Pulmonary artery endothelial cell (primary cell): ENCODE measurements at places on chromosomes 7 and 10. TPM values are rescaled to one million over a fixed set of nuclear protein-coding genes. Genes with fewer than 3 reads are reported as not detected.

DNA sequence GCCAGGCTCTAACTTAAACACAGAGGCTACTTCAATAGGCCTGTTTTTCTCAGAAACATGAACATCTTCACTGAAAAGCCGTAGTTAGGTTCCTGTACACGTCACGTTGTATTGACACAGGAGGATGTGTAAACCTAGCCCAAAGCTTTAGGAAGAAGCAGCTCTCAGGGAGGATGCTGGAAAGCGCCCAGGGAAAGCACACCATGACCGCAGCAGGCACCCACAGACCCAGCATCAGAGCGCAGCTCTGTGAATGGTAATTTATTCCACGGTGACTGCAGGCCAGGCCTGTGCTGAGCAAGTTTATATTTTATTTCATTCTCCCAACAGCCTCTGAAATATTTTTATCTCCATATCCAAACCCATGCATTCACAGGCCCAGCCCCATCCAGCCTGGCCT is 51.1 kb downstream of the ASB13 start:
- no peak for DNase-seq

GRCh38 chr10:124614003-124614659 is 130.0 kb downstream of the FAM53B start:
- DNase-seq: no peak

DNA sequence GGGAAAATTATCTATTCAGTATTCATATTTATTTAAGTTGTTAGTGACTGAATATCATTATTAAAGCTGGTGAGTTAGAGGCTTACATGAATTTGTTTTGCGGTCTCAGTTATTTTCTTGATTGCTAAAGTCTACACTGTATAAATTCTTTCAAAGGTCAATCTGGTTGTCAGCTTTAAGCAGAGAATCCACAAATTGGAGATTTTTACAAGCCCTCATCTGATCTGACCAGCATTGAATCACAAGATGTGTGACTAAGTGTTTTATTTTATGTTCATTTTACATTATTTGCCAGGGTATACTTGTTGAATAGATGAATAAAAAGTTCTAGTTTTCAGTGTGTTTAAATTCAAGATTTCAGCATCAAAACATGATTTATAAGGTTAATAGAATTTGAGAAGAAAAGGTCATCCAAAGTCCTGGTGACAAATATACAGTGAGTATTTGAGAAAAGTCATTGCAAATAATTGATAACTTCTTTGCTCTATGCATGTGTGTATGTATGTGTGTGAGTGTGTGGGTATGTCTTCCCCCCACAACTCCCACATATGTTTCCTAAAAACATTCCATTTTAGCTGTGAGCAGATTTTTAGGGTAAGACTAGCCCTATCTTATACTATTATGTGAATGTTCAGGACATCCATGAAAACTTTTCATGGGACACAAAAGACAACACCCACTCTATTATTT is 4.4 kb downstream of the SEMA3A start:
- no peak for DNase-seq

GRCh38 chr10:5813091-5813340 is 218 bp downstream of the GDI2 start:
- DNase-seq: no peak

- DNase-seq: no peak
Measured at GRCh38 chr10:82210331-82210730, 335.3 kb downstream of the NRG3 start.

DNA sequence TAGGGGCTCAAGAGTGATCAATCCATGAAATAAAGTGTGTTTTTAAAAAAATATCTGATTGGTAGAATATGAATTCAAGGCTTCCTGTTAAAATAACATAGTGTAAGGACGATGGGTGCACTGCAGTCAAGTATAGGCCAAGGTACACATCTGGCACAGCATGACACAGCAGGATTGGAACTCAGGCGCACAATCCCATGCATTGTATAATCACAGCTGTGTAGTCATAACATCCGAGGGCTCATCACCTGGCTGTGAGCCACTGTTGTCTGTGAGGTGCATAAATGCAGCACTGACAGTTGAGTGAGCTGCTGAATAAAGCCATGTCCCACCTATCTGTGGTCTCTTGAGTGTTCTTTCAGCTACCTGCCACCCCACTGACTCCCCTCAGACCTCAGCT is 142.3 kb upstream of the HPS1 start:
- DNase-seq: no peak

DNA sequence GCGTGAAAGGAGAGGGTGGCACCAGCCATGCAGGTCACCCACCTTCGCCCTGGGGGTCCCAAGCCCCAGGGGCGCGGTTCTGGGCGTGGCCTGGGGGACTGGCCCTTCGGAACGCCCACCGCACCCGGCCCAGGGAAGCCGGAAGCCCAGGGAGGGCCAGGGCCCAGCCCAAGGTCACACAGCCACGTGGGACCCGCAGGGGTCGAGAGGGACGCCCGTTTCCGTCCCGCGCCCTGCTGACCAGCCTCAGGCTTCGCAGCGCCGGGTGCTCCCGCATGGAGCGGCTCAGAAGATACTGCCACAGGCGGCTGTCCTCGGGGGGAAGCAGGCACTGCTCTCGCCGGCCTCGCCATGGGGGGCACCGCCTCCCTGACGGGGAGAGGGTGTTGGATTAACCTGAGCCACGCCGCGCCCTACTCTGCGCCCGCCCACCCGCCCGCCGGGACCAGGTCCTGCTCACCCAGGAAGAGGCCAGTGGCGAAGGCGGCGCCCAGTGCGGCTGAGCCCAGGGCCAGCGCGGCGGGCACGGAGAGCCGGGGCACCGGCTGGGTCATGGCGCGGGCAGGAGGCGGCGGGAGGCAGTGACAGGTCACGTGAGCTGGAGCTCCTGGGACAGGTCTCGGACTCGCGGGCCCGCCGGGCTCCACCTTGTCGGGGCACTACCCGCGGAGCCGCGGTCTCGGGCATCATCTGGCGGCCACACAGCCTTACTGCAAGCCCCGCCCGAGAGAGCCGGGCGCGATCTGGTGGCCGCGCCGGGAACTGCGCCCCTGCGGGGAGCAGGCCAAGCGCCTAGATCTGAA is at the start of gene COMTD1:
Gene COMTD1, minus strand, starts transcription at position 583 of the 803 bp plus-strand sequence. Its CDS starts 29 bp downstream, at position 554.
- peak; percentile 56 for DNase-seq

The HOXA4 gene
- total RNA-seq: 0.26 and 0.74 TPM in 2 replicates

The RASA4B gene
- total RNA-seq: 1.5 and 2.2 TPM in 2 replicates

- no peak for DNase-seq
Measured at GRCh38 chr7:7553386-7553785, 13.3 kb upstream of the MIOS start.

GRCh38 chr10:98394851-98395440 is 20.0 kb downstream of the PYROXD2 start:
- DNase-seq: no peak

The CTAGE8 gene
- 0.04 and 0.20 TPM in 2 replicates for total RNA-seq

DNA sequence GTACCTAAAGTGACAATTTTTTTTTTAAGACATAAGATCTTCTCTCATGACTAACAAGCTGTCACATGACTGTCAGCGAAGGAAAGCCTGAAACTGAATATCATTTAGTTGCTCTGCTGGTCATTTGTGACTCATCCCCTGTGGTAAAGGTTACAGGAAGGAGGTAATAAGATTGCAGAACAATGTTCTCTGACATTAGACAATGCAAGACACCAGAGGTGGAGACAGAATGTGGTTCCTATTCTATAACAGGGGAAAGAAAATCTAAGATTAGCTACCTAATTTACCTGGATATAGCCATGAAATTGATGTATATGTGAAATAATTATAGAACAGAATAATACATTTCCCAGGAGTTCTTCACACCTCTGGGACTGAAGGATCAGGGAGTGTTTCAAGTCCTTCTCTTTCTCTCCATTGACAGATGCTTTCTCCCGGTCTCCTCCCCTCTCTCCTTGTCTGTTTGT is 47.7 kb downstream of the LRGUK start:
- peak; percentile 36 for DNase-seq

DNA sequence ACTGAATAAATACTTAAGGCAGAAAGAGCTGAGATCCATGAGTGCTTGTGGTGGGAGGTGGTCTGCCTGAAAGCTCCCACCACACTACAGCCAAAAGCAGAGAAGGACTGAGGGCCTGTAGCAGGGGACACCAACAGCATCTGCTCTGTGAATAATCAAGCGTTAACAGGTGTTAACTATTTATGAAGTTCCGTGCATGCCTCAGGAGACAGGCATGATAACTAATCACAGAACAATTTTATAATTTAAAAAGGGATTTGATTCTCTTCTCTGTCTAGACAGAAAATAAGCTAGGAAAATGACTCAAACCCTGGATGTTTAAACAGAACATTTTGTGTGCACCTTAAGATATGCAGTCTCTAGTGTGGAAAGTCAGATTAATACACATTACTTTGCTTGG is 61.5 kb upstream of the GHITM start:
- DNase-seq: no peak

DNA sequence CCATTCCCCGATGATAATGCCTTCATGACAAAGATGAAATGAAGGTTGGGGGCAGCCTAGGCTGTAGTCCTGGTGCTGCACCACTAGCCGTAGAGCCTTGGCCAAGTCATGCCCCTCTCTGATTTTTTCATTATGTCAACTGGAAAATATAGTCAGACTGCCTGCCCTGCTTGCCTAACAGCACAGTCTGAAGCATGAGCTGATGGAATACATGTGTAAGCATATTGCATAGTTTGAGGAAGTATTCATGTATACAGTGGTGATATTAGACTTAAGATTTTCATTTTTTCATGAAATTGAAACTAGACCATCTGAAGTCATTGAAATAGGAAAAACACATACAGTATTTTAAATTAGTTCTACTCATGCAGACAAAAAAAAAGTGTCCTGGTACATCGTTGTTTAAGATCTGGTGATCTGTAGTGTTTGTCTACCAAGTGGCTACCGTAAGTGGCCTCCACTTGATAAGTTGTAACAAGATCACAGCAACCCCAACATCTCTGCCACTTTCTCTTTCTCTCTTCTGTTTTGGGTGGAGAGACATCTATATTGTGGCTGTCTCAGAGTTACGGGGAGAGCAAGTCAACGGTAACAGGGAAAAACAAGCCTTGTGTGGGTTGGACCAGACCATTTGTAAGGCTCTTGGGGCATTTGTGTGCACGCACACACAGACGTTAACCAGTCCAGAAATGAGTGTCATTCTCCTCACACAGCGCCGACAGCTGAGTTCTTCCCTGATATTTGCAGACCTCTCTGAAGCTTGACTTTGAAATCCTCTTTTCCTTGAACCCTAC is 716.6 kb upstream of the GALNT17 start:
- no peak for DNase-seq

DNA sequence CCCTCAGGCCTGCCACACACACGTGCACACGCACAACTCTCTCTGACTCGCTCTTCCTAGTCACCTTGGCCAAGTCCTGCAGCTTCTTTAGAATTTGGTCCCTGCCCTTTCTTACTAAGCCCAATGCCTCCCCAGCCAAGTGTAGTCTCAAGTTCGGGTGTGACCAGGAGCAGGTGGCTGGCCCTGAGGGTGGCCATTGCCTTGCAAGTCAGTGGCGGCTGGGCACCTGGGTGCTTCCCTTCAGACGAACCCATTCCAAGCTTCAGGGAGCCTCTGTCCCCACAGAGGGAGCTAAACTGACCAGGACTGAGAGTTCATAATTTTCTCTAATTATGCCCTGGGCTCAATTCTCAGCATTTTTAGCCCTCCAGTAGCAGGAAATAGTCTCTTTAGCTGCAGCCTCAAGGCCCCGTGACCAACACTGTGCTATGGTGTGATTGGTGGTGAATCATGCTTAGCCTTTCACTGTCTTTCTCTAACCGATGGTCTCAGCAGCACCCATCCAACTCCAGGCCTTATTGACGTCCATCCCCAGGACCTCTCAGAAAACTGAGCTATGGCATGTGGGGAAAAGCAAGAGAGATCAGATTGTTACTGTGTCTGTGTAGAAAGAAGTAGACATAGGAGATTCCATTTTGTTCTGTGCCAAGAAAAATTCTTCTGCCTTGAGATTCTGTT is 34.7 kb upstream of the FXYD4 start:
- DNase-seq: no peak

DNA sequence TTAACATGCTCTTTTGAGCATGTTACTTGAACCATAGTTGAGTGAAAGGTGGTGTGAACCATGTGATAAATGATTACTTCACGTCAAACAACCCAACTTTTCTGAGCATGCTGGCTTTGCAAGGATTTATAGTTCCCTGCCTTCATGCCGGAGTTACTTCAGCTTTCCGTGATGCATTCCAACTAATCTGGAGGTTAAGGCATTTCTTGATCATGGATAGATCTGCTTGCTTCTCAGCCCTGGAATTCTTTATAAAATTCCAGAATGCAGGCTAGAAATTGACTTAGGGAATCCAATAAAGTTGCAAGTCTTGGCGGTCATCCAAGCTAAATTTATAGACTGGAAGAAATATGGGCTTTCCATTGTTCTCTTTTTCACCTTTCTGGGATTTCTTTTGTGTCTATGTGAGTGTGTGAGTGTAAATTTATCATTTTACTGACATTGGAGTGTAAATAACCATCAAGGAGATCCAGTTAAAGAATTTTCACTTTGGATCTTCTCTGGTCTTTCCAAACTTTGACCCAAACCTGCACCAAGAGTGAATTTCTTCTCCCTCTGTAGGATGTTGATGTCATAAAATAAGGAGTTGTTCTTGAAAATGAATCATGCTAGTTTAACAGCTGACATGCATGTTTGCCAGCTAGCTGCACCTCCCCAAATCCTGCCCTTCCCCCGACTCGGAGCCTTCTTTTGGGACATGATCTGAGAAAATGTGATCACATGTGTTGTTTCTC is 289.0 kb downstream of the TWIST1 start:
- no peak for DNase-seq

DNA sequence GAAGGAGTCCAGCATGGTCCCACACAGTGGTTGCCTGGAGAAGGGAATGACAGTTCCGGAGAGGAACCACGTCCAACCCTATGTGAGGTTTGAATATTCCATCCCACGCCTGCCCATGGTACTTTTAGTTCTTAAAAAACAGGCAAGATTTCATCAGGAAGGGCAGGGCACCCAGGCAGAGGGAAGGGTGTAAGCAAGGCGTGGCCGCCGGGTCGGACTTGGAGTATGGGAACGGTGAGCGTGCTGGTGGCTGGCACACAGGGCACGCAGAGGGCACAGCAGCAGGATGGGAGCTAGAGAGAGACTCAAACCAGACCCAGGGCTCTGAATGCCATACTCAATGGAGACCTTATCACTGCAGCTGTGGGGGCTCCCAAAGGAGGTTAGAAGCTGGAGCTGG is 34.3 kb downstream of the FAM53B start:
- DNase-seq: no peak

GRCh38 chr10:62243647-62243997 is 25.0 kb downstream of the RTKN2 start:
- DNase-seq: no peak

DNA sequence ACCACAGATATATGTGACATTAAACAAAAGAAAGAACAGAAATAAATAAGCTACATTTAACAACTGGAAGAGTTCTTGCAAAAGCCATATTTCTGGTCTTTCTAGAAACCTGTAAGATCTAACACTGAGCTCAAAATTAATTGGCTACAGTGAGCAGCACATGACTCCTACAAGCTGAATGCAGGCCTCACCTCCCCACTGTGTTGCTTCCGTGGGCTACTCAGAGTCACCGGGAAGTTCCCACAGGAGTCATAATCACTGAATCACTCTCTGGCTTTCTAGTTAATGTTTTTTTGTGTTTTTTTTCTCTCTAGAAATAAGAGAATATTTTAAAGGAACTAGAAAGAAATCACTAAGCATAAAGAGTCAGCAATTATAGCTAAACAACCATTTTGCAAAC is 10.2 kb upstream of the MRPS24 start:
- peak; percentile 65 for DNase-seq
